ENCODE measurements at places on chromosomes 3 and 15.
A peak's percentile ranks its signal among the peaks of the same experiment; 100 is the strongest.

GRCh38 chr3:45139372-45140140 lies 6.6 kb downstream of the CDCP1 start:
- DNase-seq, result no peak

DNA sequence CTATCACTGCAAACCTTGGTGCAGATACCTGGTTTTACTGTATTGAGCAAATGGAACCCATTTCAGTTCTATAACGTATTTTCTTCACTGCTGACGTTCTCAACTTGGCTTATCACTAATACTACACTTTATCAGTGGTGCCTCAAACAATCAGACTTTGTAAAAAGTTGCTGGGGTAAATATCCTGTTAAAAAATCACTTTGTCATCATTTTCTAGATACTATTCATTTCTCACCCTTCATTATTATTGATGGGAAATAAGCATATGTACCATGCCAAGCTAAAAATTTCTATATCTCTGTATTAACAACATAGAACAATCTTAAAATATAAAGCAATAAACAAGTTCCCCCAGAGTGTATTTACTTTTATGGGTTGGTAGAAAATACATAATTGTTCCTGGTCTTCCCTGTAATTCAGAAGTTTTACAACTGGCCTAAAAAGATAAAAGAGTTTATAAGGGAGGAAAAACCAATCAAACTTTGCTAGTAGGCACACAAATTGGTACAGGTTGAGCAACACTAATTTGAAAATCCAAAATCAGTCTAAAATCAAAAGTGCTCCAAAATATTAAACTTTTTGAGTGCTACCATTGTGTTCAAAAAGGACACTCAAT lies 33.2 kb downstream of the CIP2A start:
- DNase-seq, result no peak

DNA sequence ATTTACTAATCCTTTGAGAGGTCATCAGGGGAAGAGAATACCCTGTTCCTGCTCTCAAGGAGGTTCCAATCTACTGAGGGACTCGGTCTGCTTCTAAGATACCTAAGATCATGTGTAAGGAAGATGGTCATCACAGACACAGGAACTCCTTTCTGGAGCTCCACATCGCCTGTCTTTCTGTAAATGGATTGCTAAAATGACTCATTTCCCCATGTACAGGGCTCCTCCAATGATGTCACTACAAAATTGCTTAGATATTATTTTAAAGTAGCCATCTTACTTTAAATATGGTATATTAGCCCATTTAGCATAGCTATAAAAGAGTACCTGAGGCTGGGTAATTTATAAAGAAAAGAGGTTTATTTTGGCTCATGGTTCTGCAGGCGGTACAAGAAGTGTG lies 206.1 kb upstream of the PROK2 start:
- DNase-seq, result no peak

DNA sequence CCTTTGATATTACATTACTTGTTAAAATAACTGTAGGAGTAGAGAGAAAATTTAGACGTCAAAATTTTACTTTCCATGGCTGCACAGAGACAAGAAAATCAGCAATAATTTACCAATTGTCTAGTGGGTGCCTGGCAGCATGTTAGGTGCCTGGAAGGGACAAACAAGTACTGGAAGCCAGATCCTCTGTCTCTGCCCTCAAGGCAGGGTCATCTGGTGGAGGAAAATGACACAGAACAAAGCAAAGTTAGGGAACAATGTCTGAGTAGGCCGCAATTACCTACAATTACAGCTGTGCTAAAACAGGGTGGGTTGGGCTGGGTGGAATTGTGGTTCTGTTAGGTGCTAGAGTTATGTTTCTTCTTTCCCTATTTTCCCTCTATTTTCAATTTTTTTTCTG lies 7.4 kb downstream of the CCDC174 start:
- DNase-seq, result no peak

- DNase-seq, result no peak
Observed at GRCh38 chr3:188490416-188490815, 336.5 kb downstream of the LPP start.

GRCh38 chr3:16311960-16312451 lies 47.0 kb downstream of the OXNAD1 start:
- DNase-seq, result peak; percentile 71

GRCh38 chr3:8554696-8555095 lies 53.1 kb downstream of the LMCD1 start:
- DNase-seq, result no peak

GRCh38 chr15:79743032-79743431 lies 153.8 kb downstream of the MTHFS start:
- DNase-seq, result no peak

GRCh38 chr15:96553006-96553405 lies 222.5 kb downstream of the NR2F2 start:
- DNase-seq, result no peak

DNA sequence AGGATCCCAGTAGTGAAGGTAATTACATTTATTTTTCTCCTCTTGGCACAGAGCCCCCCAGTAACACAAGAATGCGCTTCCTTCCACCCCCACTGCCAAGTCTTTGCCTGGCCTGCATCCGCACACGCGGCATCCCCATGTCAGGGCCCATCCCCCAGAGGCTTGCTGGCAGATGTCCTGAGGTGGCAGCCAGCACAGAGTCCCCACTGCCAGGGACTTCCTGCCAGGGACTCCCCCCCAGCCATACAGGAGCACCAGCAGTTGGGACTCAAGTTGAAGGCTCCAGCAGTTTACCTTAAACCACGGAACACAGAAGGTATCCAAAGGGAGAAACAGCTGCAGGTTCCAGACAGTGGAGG lies 41.0 kb downstream of the MEGF11 start:
- DNase-seq, result no peak

DNA sequence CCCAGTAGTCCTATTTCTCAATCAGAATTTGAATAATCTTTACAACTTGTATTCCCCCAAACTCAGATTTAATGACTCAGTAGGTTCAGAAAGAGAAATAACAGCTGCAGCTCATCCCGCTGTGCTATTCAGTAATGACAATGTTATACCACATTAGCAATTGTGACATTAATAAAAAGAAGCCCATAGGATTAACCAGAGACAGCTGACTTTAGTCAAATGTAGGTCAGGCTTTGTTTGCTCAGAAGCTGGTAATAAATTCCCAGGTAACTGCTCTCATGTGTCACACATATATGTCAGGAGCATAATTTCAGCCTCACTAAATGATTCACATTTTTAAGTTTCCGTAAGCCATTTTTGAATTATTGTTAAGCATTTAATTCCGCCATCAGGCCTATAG lies 222.0 kb upstream of the UBE2E2 start:
- DNase-seq, result no peak

GRCh38 chr3:45572755-45573154 lies 21.8 kb upstream of the LIMD1 start:
- DNase-seq, result no peak

Measured in CD4-positive, alpha-beta T cell treated with Interleukin-10 for 1 hour (primary cell).